ENCODE measurements at places on chromosomes 3 and 15.

- no peak for DNase-seq
Measured at GRCh38 chr3:36135863-36136262, 244.4 kb upstream of the STAC start.

DNA sequence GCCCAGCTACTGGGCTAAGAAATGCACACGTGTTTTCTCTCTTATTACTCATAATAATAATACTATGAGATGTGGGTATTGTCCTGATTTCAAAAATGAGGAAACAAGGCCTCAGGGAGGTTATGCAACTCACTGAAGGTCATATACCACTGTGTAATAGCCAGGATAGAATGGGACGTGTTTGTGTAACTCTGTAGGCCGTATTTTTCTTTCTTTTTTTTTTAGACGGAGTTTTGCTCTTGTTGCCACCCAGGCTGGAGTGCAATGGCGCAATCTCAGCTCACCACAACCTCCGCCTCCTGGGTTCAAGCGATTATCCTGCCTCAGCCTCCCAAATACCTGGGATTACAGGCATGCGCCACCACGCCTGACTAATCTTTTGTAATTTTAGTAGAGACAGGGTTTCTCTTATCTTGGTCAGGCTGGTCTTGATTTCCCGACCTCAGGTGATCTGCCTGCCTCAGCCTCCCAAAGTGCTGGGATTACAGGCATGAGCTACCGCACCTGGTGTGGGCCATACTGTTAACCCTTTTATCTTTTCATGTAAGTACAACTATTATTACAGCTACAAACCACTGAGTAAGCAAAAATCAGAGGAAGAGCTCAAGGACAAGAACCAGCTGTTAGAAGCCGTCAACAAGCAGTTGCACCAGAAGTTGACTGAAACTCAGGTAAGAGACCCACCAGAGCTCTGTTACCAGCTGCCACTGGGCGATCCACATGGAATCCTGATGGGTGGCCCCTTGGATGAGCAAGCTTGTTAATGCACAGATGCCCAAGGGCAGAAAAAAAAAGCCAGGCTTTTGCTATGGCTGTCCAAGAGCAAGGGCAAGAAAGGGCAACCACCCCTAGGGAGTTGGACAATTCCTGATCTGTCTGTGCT, 6.7 kb downstream of the KNSTRN start:
- no peak for DNase-seq

GRCh38 chr3:177314897-177315296, 117.6 kb upstream of the TBL1XR1 start:
- no peak for DNase-seq

DNA sequence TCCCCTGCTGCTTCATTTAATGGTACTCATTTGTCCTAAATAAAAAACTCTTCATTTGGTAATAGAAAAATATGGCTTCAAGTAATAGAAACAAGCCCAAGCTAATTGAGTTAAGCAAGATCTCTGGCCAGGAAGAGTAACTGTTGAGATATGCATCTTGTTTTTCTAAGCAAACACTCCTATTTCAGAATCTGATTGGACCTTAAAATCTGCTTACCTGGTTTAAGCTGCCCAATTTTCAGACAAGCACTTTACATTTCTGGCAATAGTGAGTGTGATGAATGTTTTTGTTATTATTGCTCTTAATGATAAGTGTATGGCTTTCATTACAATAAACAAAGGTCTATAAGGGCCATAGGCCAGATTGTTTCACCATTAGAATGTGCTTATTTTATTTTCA, 86.2 kb downstream of the CMSS1 start:
- DNase-seq = no peak

DNA sequence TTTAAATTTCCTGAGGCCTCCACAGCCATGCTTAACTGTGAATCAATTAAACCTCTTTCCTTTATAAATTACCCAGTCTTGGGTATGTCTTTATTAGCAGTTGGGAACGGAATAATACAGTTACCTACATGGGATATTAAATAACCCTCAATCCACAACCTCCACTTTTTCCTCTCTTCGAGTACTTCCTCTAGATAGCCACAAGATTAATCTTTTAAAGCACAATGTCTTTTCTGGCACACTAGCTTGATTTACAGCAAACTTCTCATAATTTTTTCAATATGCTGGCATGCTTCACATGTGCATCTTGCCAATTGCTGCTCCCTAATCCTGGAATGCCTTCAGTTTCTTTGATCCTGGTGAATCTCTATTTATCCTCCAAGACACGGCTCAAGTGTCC, 92.2 kb downstream of the P2RY1 start:
- DNase-seq = no peak

- DNase-seq = no peak
Measured at GRCh38 chr15:73892446-73893226, 19.3 kb downstream of the TBC1D21 start.

DNA sequence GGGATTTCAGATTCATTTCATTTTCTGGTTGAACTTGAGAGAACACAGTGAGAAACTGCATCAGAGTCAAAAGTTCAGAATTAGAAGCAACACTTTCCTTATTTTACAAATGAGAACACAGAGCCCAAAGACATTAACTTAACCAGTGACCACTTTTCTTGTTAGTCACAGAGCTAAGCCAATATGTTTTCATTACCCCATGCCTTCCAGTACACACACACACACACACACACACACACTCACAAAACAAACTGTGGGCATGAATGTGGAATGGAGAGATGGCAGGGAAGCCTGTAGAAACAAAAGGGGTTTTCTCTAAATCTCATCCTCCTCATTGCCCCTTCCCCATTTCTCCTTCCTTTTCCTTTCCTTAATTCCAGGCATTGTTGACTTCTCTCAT, 267.4 kb upstream of the GADL1 start:
- no peak for DNase-seq

DNA sequence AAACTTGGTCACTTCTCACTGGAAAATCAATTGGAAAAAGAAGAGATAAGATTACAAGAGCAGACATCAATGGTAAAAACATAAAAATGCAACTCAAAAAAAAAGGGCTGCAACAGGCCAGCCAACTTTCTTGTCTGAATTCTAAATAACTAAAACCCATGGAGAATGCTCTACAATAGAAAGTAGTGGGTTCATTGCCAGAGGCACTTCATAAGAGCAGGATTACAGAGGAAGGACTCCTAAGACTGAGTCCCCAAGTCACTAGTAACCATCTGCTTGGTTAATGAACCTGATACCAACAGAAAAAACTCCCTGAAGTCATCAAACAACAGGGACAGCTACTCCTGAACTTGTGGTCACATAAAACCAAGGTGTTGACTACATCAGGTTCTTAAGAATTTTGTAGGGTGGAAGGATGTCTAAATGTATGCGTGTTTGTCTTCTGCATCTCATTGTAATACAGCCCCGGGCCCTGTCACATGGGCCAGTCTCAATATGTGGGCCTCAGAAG, 148.6 kb downstream of the IMPG2 start:
- DNase-seq = peak; percentile 34

GRCh38 chr3:13709706-13710105, 160.8 kb downstream of the FBLN2 start:
- DNase-seq = no peak

GRCh38 chr15:55937040-55937439, 56.4 kb downstream of the NEDD4 start:
- DNase-seq = no peak

DNA sequence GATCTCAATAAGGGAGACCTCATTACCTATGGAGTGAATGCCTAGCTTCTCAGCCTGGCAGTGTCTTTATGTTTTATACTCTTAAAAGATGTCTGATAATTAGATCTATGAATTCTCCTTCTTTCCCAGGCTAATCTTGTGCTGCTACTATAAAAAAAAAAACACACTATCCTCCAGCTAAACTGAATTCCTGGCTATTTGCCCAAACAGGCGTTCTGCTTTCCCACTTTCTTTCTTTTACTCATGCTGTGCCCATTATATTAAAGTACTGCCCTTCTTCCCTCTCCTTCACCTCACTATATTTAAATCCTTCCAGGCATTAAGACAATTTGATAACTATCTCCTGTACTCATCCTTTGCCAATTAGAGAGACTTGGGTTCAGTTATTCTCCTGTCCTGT, 1134.9 kb downstream of the ROBO2 start:
- DNase-seq = no peak

DNA sequence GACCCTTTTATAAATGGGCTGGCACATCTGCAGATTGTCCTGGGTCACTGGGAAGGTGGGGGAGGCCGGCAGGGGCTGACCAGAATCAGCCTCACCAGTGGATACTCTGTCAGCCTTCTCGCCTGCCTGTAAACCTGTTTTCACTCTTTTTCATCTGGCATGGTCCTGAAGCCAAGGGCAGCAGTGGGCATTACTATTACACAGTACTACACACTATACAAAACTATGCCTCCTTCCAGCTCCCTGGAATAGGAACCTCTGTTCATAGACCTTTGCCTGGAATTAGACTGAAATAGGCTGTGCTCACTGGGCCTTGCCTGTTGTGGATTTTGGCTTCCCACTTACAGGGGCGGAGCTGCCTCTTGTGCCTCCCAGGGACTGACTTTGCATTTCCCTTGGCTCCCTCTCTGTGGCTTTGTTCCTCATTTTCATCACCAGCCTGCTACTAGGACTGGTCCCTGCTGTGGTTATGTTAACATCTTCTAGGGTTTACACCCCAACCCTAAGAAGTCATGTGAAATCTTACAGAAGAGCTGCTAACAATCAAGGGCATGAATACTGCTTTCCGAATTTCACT, 120.7 kb downstream of the FNDC3B start:
- DNase-seq = no peak

GRCh38 chr3:193869221-193870201, 266.4 kb upstream of the HES1 start:
- no peak for DNase-seq

- no peak for DNase-seq
Measured at GRCh38 chr3:188124184-188124583, 29.8 kb upstream of the LPP start.

DNA sequence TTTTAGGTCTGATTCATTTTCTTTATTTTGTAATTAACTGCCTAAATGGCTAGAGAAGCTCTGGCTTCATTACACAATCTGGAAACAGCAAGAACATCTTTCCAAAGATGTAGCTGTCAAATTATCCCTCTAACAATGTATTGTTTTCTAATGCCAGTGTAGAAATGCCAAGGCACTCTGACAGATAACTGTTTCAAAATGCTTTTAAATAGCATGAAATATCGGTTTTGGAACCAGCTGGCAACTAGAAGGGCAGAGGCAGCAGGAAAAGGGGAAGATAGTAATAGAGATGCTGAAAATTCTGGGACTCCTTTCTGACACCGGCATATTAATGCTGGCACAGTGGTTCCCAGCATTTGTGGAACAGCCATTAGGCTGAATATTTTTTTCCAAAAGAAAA, 26.1 kb downstream of the MORC1 start:
- no peak for DNase-seq

All from hindlimb muscle (tissue), 1 donor.